ENCODE measurements at places on chromosomes 6 and 20.

GRCh38 chr20:47490795-47491194 is 10.9 kb upstream of the NCOA3 start:
- DNase-seq = no peak

- DNase-seq = no peak
Measured at GRCh38 chr6:67331304-67331703, 1303.8 kb upstream of the ADGRB3 start.

- no peak for DNase-seq
Measured at GRCh38 chr20:22371843-22372242, 212.5 kb downstream of the FOXA2 start.

- DNase-seq = peak; percentile 7
Measured at GRCh38 chr20:38001173-38001875, 31.9 kb downstream of the TTI1 start.

DNA sequence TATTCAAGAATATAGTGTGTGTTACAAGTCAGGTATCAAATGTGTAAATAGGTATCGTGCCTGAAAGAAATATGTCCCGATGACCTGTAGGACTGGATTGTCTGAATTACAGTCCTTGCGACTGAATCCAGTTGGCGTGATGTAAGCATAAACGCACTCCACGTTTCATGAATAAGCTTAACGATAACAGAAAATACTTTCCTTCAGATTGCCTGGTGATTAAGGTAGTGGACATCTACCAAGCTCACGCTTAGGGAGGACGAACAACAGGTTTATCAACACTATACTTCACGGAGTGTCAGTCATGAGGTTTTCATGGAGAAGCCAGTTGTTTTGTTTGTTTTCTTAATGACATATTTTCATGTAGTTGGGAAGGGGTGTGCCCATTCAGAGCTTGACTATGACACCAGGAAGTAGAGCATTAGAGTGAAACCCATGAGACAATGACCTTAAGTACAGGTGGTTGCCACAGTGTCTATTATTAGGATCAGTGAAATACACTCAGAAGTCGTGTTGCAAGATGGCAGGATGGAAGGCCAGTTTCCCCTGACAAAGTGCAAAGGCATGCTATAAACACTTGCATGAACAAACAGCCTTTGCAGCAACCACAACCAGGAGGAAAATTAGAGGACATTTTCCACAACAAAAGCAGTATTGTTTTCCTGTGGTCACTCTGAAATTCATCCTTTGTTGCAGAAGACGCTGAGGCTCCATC is 305.8 kb upstream of the PRDM1 start:
- DNase-seq = no peak

DNA sequence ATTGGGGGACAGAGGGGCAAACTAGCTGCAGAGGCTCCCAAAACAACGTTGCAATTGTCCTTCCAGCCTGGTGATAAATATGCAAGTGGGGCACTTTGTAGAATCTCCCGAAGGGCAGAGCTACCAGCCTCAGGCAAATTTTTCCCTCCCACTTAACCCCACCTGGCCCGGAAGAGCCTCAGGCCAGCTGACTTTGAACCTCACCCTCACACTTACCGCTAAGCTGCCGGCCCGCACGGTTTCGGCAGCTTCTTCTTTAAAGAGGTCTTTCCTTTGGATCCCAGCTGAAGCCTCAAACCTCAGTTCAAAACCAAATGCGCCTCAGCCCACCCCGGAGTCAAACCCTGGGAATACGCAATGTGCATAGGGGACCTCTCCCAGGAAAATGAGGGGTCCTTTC is 2.5 kb downstream of the OVOL2 start:
- DNase-seq = no peak

Data from stimulated activated CD4-positive, alpha-beta T cell treated with anti-CD3 and anti-CD28 coated beads, Interleukin-4, amount 100 ng/mL, for 24 hours (primary cell).